Fibroblast of upper back skin (primary cell): ENCODE measurements at places on chromosomes 16 and 17.
A peak's percentile ranks its signal among the peaks of the same experiment; 100 is the strongest.

GRCh38 chr16:8188841-8189240 is 401.5 kb downstream of the TMEM114 start:
- no peak for DNase-seq

DNA sequence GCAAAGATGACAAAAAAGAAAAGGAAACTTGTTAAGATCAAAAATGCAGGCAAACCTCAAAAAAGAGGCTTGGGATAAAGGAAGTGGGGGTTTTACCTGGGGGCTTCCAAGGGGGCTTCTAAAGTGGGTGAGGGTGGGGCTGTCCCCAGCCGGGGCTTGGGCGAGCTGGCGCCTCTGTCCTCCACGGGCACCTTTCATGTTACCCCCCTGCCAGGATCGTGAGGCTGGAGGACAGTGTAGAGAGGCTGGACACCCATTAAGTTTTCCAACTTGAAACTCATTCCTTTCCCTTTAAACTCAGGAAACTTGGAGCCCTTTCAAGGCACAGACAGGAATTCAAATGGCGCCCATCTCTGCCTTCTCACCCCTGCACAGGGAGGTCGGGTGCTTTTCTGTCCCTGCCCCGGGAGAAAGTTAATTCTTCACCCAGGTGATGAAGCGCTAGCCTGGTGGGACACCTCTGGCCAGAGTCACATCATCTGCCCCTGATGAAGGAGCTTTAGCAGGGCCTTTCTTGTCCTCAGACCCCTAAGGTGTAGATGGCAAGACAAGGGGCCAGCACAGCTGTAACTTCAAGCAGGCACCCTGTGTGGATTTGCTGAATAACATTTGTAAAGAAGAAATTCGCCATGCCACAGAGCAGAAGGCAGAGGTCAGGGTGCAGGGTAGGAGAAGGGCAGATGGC is 87.3 kb downstream of the C16orf78 start:
- DNase-seq: no peak

- peak; percentile 33 for DNase-seq
These were observed 6.2 kb downstream of the PHF12 start for GRCh38 chr17:28944862-28945741.

DNA sequence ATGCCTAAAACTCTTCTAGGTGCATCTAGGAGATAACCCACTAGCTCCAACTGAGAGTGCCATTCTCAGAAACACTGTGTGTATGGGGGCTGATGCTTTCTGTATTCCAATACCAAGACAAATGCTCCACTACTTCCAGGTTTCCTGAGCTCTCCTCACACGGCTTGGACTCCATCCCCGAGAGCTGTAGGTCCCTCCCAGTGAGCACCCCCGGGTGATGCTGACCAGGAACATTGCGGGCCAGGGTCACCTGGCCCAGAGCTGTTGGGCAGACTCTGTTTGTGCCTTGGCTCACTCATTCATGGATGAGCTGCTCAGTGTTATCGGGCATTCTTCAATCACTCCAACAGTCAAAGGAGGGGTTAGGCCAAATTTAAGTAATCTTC is 7.0 kb downstream of the CUEDC1 start:
- no peak for DNase-seq

- DNase-seq: no peak
These were observed 431.7 kb upstream of the PSMD7 start for GRCh38 chr16:73864868-73865267.

GRCh38 chr16:51148678-51149228 is 2.3 kb downstream of the SALL1 start:
- DNase-seq: no peak

- DNase-seq: no peak
These were observed 652 bp downstream of the PRAC2 start for GRCh38 chr17:48723423-48724250.

GRCh38 chr17:57586196-57586740 is 158.8 kb downstream of the CCDC182 start:
- no peak for DNase-seq

- DNase-seq: no peak
These were observed 21.7 kb downstream of the ACSF3 start for GRCh38 chr16:89115216-89115861.
